Gastroesophageal sphincter (tissue), 4 donors: ENCODE measurements at places on chromosomes 5 and 9. TPM values are rescaled to one million over a fixed set of nuclear protein-coding genes. Genes with fewer than 3 reads are reported as not detected.

DNAH5 gene
- 0.94 TPM for total RNA-seq

DNA sequence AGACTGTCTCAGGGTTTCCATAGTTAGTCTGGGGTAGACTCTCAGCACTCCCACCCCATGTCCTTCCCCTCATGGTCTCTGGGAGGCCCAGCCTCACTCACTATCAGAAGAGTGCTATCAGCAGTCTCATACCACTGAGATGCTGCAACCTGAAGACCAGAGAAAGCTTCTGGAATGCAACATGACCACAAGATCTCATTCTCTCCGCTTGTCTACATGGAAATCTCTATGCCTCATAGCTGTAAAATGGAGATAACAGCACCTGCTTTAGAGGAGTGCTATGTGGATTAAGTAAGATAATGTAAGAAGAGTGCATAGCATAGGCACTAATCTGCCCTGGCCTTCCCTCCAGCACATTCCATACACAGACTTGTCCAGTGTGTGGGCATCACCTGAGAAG is 47.0 kb upstream of the ZNF169 start:
- no peaks in the 10 kb centered on the region for H3K4me1 ChIP-seq
- ATAC-seq, result no peak
- H3K27ac ChIP-seq, result no peak overlapping the region
- H3K4me3 ChIP-seq, result no peak overlapping the region
- H3K36me3 ChIP-seq, result no peaks in the 10 kb centered on the region
- no peaks in the 10 kb centered on the region for H3K27me3 ChIP-seq

- H3K27me3 ChIP-seq, result peaks cover 49% of the 10 kb centered on the region
- H3K4me3 ChIP-seq, result no peak overlapping the region
- no peaks in the 10 kb centered on the region for H3K36me3 ChIP-seq
- no peak overlapping the region for H3K27ac ChIP-seq
- no peak for ATAC-seq
- H3K4me1 ChIP-seq, result peaks cover 5% of the 10 kb centered on the region
These were observed 3.9 kb downstream of the TRIM36 start for GRCh38 chr5:115165790-115166189.

DNA sequence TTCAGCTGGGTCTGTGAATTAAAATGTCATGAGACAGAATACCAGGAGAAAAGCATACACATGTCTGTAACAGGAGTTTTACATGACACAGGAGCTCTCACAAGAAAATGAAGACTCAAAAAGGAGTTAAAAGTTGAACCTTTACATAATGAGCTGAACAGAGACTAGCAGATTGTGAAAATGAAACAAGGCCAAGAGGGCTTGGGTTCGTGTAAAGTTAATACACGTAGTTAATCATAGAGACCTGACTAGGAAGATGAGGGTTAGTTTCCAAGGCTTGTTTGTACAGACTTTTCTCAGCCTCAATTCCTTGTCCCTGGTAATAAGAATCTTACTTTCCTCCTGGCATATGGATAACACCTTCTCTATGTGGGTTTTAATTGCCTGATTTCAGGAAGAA is 1294.0 kb downstream of the MAT2B start:
- no peaks in the 10 kb centered on the region for H3K4me1 ChIP-seq
- H3K27me3 ChIP-seq, result no peaks in the 10 kb centered on the region
- no peak overlapping the region for H3K4me3 ChIP-seq
- no peak for ATAC-seq
- H3K27ac ChIP-seq, result no peak overlapping the region
